ENCODE measurements at places on chromosomes 7 and 10. TPM values are rescaled to one million over a fixed set of nuclear protein-coding genes. Genes with fewer than 3 reads are reported as not detected.

GRCh38 chr7:116876664-116877442, 14.5 kb downstream of the CAPZA2 start:
- no peak for DNase-seq

Gene PITX3
- total RNA-seq, result not detected

DNA sequence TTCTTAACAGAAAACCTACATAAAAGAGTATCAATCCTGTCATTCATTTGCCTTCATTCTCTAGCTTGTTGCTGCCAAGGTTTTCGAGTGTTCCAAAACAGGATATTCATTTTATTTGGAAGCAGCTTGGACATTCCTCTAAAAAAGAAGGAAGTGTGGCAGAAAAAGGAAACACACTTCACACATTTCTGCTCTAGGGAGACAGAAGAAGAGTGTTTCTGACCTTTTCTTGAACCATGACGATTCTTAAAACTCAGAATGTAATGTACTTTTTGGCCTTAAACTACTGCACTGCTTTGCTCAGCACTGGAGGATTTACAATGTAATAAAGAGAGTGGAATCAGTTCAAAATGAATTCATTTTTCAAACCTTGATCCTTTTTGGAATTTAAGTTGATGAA, 81.3 kb downstream of the SEMA3A start:
- DNase-seq, result no peak

Gene C10orf53
- not detected for total RNA-seq

Gene PROSER2
- total RNA-seq, result 35.7 TPM

GRCh38 chr7:84510505-84510904, 315.9 kb upstream of the SEMA3A start:
- no peak for DNase-seq

Data from Daoy (cell line).